GM23338 (cell line): ENCODE measurements at places on chromosomes 5 and 9. TPM values are rescaled to one million over a fixed set of nuclear protein-coding genes. Genes with fewer than 3 reads are reported as not detected.

DNA sequence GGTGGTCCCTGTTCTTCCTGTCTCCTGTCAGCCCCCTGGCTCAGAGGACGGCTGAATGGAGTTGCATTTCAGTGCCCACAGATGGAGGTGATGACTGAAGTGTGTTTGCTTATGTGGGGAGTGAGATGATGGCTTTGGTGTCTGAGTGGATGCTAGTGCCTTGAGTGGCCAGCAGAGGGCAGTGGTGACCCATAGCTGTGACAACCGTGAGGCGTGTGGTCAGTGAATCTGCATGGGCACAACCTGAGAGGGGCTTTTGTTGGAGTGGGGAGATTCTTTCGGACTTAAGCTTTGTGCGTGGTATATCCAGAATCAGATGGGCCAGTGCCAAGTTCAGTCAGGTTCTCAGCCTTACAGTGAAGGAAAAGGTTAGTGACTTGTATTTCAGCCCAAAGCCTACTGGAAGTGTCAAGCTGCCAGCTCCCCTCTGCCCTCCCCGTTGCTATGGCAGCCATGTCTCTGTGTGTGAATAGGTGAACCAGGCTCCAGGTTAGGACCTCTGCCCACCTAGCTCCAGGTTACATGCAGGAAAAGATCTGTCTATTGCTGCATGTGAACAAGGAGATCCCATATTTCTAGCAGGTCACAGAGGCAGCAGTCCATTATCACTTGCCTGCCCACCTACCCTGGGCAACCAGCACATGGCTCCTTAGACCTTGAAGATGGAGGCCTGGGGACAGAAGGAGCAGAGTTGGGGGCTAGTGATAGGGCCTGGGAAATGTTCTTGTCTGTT is 14.7 kb upstream of the CXXC5 start:
- DNase-seq: peak; percentile 82

GRCh38 chr5:167051402-167051768 is 1240.1 kb upstream of the WWC1 start:
- DNase-seq: no peak

GRCh38 chr9:137674976-137675320 is 56.1 kb downstream of the EHMT1 start:
- DNase-seq: no peak

GRCh38 chr5:173729079-173729765 is 112.8 kb upstream of the BOD1 start:
- peak; percentile 48 for DNase-seq

TMEFF1 gene
- polyA plus RNA-seq: 6.6 and 12.8 TPM in 2 replicates

TMEM38B gene
- 8.0 and 9.4 TPM in 2 replicates for polyA plus RNA-seq
